CD4-positive, alpha-beta T cell treated with Interleukin-21 for 1 hour (primary cell): ENCODE measurements at places on chromosomes 7 and 10.
A peak's percentile ranks its signal among the peaks of the same experiment; 100 is the strongest.

DNA sequence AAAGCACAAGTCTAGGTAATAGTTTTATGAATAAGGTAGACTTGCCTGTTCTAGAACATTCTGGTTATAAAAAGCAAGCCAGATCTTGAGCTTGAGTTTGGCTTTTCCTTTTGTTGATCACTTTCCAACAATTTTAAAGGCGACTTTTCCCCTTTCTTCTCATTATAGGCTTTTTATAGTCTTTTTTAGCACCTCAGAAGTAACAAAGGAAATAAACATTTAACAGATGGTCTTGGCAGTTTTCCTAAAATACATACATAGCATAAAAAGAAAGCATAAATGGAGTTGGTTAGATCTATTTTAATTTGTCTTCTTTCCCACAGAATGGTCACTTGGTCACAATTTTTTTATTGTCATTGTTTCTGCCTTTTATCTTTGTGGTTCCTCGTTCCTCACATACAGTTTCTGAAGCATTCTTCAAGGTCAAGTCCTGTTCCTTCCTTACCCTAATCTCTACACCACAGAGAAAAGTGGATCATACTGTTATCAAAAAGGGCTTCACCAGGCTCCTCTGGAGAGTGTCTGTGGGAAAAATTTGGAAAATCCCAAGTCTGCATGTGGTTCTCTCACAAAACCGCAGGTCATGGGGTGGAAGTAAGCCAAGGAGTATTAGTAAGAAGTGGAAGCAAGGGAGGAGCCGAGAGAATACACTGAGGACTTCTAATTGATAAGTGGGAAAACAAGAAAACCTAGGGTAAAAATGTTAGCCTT is 31.3 kb downstream of the THNSL1 start:
- no peak for DNase-seq

DNA sequence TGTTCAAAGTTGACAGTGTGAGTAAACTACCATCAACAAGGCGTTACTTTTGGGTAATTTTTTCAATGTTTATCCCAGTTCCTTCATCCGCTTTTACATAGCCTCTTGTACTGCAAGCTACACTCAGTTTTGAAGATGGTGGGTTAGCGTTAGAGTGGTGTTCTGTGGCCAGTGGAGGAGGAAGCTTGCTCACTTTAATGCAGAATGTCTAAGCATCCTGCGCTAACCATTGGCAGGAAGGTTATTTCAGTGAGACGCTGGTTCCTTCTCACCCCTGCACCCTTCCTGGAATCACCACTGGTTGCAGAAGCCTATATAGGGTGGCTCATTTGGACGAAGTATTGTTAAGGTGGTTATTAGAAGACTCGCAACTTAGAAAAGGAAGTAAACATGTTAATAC is 159.1 kb downstream of the CELF2 start:
- peak; percentile 78 for DNase-seq

- DNase-seq, result no peak
Measured at GRCh38 chr7:112452102-112452888, 2.0 kb downstream of the IFRD1 start.

GRCh38 chr7:24463474-24463873 is 109.8 kb upstream of the PALS2 start:
- DNase-seq, result no peak

DNA sequence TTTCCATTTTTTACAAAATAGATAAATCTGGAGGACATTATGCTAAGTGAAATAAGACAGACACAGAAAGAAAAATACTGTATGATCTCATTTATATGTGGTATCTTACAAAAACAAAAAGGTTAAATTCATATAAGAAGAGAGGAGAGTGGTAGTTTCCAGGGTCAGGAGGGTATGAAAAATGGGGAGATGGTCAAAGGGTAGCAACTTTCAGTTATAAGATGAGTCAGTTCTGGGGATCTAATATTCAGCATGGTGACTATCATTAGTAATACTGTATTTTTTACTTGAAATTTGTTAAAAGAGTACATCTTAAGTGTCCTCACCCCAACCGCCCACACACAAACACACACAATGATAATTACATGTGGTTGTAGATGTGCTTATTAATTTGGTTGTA is 1250.1 kb downstream of the SORCS1 start:
- no peak for DNase-seq

- no peak for DNase-seq
Measured at GRCh38 chr7:151241755-151242096, 6.8 kb downstream of the SMARCD3 start.

DNA sequence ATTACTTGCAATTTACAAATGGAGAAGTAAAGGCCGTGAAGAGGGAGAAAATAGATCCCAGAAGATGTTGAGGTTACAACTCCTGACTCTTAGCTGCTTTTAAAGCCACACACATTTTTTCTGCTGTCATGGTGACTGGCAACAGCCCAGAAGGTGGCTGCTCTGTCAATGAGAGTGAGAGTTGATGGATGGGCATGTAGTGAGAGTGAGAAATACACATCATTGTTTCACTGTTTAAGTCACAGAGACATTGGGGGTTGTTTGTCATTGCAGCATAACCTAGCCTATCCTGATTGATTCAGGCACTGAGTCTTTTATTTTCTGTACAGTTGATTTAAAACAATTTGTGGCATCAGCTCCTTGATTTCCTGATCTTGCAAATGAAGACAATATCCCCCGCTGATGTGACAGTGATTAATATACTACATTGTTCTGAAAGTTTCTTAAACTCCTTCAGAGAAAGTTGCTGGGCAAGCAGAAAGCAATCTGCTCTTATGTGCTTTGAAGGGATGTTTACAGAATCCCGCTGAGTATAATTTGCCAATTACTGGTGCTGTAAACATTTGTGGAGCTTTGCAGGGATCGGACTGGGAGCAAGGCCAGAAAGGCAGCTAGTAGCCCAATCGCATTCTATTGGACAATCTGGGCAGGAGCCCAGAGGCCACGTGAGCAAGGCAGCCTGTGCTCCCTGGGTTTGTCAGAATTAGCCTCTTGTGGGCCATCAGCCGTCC is 229.6 kb downstream of the PRPF18 start:
- DNase-seq, result no peak

DNA sequence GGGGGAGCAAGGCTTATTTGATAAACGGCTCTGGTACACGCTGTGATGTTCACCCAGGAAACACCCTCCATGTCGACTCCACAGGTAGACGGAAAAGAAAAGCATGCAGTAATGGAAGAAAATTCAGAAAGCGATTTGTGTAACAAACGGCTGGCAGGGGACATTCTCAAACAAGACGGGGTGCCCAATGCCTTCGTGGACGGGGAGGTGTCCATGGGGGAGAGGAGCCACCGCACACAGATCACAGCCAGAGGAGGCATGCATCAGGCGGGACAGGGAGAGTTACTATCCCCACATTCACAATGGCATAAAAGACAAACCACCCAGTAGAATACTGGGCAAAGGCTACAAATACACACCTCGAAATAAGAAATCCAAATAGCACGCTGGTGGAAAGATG is 20.1 kb downstream of the CNPY1 start:
- no peak for DNase-seq

- no peak for DNase-seq
Measured at GRCh38 chr7:4766666-4767519, 8.5 kb upstream of the AP5Z1 start.

- DNase-seq, result no peak
Measured at GRCh38 chr7:39310699-39311098, 255.5 kb upstream of the YAE1 start.

GRCh38 chr7:111873326-111873646 is 311.0 kb upstream of the IMMP2L start:
- no peak for DNase-seq

DNA sequence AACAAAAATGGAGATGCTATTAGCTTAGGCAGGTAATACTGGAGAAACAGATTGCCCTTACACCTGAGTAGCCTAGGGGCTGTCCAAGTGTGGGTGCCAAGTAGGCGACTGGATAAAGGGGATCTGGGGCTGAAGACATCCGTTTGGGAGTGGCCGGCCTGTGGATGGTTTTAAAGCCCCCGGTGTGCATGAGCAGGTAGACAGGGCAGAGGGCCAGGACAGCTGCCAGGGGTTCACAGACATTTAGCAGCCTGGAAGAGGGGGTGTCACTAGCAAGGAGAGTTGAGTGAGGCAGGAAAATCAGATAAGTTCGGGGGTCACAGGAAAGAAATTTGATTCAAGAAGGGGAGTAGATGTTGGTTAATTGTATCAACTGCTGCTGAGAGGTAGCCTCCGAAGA is 1.5 kb upstream of the OPALIN start:
- no peak for DNase-seq

DNA sequence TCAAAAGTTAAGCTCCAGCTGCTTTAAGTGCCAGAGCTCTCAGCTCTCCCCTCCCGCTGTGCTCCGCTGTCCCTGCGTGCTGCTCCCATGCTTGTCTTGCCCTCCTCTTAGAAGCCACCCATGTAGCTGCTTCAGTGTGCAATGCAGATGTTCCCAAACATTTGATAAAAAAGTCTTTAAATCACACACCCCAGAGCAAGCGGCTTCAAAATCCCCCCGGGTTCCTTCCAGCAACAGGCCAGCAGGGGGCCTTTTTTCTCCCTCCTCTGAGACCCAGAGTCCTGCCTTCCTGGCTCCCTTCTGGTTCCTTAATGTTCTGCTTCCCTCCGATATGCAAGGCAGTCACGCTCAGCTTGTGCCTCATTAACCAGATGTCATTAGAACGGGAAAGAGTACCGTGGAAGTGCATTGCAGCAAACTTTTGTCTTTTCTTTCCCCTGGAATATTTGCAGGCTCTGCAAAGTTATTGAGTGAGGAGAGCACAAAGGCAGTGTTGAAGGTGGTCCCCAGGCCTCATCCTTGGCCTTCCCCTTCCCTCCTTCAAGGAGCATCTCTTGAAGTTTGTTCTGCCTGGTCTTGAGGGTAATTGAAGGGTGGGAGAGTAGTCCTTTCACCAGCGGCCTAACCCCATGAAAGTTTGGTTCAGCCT is 25.5 kb downstream of the LDB3 start:
- peak; percentile 34 for DNase-seq

DNA sequence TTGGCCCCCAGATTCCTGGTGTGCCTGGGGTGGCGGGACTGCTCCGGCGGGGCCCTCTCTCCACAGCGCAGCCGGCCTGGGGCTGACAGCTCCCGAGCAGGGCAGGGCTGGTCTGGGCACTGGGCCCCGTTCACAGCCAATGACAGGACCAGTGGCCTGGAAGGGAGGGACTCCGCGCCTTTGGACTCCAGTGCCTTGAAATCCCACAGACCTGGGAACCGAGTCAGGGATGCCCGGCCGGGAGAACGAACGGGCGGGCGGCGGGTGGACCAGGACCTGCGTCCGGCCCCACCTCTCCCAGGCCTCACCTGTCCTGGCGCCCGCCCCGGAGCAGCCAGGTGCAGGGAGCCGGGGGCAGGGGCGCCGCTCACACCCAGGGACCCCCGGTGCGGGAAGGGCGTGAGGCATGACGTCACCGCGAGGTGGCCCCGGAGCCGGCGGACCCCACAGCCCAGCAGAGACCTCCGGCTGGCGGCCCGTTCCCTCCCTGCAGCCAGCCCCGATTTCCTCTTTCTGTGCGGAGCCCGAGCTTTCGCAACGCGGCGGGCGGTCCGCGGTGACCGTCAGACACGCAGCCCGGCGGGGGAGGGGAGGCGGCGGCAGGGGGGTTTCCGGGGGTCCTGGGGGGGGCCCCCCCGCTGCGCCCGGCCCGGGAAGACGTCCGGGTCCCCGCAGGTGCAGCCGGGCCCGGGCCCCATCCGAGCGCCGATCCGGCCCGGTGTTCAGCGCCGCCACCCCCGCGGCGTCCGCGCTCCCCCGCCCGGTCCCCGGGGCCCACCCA is 743 bp downstream of the ADAP1 start:
- DNase-seq, result peak; percentile 37

DNA sequence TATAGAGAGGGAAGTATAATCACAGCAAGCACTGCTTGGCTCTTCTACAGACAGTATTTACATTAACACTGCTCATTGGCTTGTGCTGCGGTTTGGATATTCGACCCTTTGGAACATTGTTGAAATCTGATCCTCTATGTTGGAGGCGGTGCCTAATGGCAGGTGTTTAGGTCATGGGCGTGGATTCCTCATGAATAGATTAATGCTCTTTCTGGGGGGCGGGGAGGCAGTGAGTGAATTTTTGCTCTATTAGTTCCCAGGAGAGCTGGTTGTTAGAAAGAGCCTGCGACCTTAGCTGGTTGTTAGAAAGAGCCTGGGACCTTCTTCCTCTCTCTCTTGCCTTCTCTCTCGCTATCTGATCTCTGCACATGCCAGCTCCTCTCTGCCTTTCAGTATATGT is 77.3 kb upstream of the SVIL start:
- DNase-seq, result no peak

DNA sequence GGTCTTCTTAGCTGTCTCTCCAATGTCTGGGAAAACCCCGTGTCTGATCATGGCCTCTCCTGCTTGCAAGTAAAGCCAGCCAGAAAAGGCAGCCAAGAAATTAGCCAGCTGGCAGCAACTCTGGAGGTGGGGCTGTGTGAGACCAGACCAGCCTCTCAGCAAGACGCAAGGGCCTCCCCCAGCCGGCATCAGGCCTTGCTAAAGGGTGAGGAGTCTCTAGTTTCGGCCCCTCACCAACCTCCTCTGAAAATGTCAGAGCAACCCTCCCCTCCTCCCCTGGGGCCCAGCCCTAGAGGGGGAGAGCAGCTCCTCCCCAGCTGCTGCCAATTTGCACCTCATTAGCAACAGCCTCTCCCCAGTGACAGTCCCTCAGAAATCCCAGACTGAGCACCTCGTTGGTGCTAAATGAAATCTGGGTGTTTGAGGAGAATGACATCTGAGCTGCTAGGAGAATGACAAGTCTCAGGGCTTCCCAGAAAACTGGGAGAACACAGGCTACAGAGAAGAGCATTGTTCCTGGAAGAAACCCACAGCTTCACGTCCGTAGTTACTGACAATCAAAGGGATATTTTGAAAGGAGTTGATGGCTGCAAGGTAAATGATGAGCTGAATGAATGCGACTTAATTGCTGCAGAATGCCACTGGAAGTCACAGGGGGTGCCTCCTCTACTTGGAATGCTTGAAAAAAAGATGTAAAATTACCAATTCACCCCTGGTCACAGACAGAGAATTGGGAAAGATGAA is 25.9 kb downstream of the DGKI start:
- DNase-seq, result no peak

GRCh38 chr10:123858907-123859652 is 32.5 kb downstream of the CPXM2 start:
- DNase-seq, result no peak

DNA sequence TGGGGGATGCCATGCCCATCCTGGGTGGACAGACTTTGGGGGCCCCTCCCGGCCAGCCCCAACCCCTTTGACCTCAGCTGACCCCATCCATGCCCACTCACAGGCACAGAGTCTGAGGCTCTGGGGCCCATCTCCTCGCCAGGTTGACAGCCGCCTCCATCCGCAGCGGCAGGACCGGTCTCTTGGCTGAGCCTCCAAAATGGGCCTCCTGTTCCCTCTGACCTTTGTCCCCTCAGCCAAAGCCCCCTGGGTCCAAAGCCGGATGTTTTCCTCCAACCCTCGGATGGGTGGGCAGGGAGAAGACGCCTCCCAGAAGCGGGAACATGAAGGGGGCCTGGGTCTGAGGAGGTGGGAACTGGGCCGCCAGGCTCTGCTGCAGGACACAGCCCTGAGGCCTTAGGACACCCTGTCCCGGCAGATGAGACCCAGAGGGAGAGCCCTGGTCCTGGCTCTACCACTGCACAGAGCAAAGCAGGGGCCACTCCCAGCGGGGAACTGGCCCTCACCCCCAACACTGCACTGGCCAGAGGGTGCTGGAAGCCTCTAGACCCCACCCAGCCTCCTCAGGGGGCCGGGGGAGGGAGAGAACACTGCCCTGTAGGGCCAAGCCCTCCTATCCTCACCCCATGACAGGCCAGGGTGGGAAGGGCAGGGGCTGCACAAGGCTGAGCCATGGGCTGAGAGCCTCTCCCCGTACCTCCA is 12.6 kb downstream of the PDGFA start:
- no peak for DNase-seq
